ENCODE measurements at places on chromosomes 12 and 14. TPM values are rescaled to one million over a fixed set of nuclear protein-coding genes. Genes with fewer than 3 reads are reported as not detected.

DNA sequence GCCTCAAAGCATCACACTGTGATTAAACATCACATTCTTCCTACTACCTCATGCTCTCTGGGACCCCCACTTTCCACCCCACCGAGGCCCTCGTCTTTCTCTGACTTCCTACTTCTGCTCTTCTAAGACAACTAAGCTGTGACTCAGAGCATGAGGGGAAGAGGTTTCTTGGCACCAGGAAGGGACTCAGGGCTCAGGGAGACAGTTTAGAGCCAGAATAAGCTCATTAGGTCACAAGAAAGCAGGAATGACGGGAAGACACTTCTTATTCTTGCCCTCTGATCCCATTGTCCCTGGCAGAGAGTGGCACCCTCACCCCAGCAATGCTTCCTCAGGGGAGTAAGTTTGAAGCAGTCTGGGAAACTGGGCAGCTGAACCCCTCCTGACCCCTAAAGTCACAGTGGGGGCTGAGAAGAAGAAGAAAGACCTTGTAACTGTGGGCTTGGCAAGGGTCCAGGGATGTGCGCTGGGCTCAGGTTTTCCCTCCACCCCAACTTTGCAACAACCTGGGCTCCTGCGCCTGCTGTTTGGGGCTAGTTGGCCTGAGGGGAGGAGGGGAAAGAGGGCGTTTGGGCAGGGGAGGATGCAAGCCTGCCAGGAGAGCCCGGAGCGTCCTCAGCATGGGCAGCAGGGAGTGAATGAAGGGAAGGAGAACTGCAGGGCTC lies 64.6 kb upstream of the ACTN1 start:
- DNase-seq: no peak

P2RX7 gene
- total RNA-seq: 2.7 TPM

PTCSC3 gene
- total RNA-seq: not detected

DNA sequence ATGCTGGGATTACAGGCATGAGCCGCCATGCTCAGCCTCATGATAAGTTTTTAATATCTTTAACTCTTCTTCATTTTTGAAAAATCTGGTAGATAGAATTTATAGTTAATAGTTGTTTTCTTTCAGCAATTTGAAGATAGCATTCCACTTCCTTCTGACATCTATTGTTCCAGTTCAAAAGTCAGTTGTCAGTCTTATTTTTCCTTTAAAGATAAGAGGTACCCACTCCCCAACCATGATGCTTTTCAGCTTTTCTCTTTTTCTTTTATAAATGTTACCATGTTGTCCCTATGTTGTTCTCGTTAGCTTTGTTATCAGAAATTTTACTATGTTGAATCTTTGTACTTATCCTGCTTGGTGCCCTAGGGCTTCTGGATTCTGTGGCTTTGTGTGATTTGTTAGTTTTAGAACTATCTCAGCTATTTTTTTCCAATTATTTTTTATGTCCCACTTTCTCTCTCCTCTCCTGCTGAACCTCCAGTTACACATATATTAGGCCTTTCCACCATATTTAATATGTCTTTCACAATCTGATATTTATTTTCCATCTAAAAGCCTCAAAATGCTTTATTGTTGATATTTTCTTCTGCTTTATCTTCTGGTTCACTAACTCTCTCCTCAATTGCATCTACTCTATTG lies 181.6 kb upstream of the FOXN3 start:
- no peak for DNase-seq

- no peak for DNase-seq
Measured at GRCh38 chr14:92456215-92457015, 57.2 kb upstream of the RIN3 start.

PRPH gene
- not detected for total RNA-seq

SIX1 gene
- total RNA-seq: 0.47 TPM

GRCh38 chr14:72752034-72752412 lies 141.9 kb downstream of the DPF3 start:
- DNase-seq: no peak

- no peak for DNase-seq
Measured at GRCh38 chr14:63475761-63476160, 67.4 kb downstream of the PPP2R5E start.

DNA sequence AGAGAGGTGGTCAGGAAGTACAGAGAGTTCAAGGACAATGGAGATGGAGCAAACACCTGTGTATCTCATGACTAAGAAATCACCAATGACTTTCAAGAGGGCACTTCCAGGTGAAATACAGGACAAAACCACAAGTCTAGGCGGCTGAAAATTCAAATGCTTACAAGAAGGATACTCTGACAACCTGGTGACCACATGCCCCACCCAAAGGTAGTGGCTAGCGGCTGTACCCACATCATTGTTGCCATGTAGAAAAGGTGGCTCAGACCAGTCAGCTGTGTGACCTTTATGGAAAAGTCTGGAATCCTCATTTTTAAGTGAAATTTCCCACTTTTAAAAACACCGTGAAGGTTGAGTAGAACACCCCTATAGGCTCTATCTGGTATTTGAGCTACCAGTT lies 48.6 kb upstream of the FRS2 start:
- DNase-seq: no peak

NPFF gene
- total RNA-seq: not detected

- no peak for DNase-seq
Measured at GRCh38 chr14:91270619-91271018, 26.1 kb upstream of the GPR68 start.

DNA sequence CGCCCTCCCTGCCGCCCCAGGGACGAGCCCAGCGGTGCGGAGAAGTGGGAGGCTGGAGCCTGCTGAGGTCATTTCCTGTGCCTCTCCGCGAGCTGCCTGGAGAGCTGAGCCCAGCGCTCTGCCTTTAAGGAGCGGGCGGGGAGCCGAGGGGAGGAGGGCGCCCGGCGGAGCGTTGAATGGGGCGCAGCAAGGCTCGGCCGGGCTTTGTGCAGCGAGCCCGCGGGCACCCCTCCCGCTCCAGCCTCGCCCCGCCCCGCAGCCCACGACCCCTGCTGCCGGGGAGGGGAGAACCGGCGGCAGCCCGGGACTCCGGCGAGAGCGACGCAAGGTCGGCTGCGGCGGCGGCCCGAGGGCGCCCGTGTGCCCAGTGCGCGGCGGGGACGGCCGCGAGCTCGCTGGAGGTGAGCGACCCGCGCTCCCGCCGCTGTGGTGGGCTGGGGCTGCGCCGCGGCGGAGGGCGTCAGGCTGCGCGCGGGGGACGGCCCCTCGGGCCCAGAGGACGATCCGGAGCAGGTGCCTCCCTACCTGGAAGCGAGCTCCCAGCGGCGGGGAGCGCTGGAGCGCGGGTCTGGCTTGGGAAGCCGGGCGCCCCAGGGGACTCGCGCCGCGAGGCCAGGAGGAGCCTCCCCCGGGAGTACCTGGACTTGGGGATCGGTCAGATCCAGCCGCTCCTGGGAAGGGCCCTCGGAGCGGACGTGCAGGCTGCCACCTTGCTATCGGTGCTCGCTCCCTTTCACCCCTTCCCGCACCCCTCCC lies at the start of gene PLEKHH1:
TSS of gene PLEKHH1 (plus strand) at position 293 of the 756 bp plus-strand sequence. CDS start 8,578 bp downstream, outside the sequence.
- peak; percentile 82 for DNase-seq

GRCh38 chr12:51386351-51386750 lies 4.9 kb downstream of the GALNT6 start:
- no peak for DNase-seq

GRCh38 chr14:38731962-38732361 lies 371.1 kb downstream of the SEC23A start:
- DNase-seq: no peak

DNA sequence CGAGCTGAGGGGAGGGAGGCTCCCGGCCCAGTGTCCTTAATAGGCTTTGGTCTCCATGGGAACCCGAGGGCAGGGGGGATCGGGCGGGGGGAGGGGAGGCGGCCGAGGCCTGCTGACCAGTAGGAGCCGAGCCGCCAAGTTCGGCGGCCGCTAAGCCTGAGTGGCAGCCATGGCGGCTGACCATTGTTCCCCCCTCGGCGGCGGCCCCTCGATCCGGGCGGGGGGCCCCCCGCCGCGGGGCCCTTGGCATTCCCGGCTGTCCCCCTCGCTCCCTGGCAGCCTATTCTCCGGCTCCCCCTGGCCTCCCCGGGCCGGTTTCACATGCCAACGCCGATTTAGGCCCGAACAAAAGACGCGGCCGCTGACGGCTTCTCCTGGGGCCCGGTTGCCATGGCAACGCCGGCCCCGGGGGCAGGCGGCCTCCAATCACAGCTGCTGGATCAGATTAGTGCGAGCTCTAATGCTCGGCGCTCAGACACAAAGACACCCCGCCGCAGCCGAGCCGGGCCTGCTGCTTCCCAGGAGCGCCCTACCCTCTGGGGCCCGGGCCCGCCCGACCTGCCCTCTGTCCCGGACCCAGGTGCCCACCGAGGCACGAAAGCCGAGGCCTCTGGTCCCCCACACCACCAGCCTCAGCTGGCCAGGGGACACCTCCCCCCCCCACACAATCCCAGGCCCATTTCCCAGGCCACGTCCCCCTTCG lies 7.3 kb downstream of the MSI1 start:
- peak; percentile 75 for DNase-seq

DNA sequence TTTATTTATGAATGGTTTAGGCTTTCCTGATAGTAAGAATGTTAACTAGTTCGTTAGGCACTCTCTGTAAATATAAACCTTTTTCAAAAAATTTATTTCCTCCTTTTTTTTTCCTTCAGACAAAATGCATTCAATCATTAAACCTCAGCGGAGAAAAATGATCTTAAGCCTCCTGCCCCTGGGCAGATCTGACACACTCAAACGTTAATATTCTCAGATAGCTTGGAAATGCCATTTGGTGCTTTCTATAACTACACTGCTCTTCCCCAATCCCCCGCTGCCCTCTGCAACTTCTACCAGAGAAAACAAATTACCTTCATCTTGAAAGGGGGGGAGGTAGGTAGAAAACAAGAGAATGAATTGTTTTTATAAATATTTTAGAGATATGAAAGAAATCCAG lies 521.2 kb downstream of the MED13L start:
- DNase-seq: no peak

- DNase-seq: peak; percentile 55
Measured at GRCh38 chr14:104633276-104634137, 28.9 kb upstream of the TMEM179 start.

TRHDE gene
- 57.1 TPM for total RNA-seq

SYCP3 gene
- total RNA-seq: 0.47 TPM

DNA sequence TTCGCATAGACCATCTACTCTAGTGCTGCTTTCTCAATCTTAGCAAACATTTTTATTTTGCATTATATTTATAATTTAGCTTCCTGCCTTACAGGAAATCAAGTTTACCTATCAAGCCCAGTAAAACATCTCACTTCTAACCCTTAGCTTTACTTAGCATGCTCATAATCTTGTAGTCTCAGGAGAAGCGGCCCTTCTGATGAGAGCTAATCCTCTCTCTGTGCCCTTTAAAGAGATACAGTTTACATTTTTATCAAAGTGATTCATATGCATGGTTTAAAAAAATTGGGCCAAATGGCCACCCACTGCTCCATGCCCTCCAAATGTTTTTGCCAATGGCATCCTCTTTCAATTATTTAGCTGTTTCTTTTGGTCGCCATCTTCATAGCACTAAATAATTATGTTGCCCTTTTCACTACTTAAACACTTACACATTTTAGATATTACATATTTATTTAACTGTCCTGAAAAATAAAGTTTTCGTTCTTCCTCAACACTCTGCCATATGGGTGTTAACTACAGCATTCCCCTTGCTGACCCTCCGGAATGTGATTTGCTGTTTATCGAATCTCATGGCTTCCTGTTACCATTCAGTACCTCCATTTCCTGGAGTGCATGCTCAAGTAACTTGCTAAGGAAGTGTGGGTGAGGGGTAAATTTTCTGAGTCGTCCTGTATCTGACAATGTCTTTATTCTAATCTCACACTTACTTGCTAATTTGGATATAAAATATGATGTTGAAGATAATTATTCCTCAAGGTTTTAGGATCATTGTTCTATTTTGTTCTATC lies 29.3 kb downstream of the YLPM1 start:
- no peak for DNase-seq

STYK1 gene
- 6.7 TPM for total RNA-seq
